ENCODE measurements at places on chromosomes 6 and 20.
A peak's percentile ranks its signal among the peaks of the same experiment; 100 is the strongest.

GRCh38 chr6:163840880-163841279 is 426.4 kb downstream of the QKI start:
- no peak for DNase-seq

DNA sequence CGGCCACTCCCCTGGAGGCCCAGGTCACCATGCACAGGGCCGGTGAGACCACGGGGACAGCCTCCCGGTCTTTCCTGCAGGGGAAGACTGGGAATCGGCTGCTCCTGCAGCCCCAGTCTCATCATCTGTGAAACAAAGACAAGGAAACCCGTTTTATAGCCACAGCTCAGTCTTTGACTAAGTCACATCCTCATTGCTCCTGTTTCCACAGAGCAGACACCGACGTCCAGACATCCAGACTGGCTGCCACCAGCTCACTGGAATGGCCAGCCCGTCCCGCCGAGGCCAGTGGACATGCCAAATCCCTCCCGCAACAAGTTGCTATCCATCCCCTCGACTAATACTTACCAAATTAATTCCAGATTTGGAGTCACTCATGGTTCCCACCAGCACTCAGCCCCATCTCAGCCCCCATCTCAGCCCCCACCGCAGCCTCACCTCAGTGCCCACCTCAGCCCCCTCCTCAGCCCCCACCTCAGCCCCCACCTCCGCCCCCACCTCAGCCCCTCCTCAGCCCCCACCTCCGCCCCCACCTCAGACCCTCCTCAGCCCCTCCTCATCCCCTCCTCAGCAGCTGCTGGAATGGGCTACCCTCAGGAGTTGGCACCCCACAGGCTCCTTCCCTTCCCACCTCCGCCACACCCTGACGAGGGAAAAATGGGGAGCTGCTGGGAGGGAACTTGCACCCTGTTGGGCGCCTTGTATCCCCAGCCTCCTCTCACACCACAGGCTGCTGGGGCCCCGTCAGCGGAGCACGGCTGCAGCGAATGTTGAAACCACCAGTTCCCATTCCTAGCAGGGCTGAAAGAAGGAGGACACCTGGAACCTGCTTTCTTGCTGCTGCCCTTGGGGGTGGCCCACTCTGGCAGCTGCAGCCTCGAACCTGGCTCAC is 48.7 kb downstream of the YTHDF1 start:
- DNase-seq: no peak

DNA sequence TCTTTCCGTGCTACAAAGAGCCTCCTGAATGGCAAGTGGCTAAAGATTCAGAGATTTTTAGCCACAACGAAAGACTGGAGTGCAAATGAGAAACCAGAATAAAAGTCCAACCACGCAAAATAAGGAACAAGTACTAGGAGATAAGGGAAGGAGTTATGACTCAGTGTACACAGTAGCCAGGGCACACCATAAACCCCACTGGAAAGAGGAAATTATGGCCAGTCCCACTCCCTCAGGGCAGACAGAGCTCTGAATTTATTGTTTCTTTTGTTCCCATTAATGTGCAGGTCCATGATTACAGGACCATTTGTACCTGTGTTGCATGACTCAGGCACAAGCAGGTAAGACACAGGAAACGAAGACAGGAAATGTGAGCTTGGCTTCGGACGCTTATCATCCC is 150.3 kb upstream of the PREP start:
- DNase-seq: no peak

- no peak for DNase-seq
Observed at GRCh38 chr20:4962241-4962855, 39.0 kb downstream of the SLC23A2 start.

GRCh38 chr20:10519361-10520046 is 84.4 kb downstream of the SLX4IP start:
- no peak for DNase-seq

- DNase-seq: no peak
Observed at GRCh38 chr6:143673669-143674068, 4.1 kb upstream of the PHACTR2 start.

DNA sequence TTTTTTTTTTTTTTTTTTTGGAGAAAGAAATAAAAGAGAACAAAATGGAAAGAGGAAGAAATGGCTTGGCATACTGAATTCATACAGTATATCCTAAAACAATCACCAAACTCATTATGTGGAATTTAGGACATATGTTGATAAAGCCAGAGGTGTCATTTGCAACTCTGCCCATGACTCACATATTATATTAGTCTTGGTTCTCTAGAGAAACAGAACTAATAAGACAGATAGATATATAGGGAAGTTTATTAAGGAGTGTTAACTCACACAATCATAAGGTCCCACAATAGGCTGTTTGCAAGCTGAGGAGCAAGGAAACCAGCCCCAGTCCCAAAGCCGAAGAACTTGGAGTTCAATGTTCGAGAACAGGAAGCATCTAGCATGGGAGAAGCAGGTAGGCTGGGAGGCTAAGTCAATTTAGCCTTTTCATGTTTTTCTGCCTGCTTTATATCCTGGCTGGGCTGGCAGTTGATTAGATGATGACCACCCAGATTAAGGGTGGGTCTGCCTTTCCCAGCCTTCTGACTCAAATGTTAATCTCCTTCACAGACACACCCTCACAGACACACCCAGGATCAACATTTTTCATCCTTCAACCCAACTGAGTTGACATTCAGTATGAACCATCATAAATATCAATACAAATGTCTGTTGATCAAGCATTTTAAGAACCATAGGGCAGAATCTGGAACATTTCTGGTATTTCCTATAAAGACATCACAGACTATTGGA is 102.3 kb downstream of the UBE3D start:
- no peak for DNase-seq

- DNase-seq: no peak
Observed at GRCh38 chr6:10409731-10410206, 5.1 kb downstream of the TFAP2A start.

DNA sequence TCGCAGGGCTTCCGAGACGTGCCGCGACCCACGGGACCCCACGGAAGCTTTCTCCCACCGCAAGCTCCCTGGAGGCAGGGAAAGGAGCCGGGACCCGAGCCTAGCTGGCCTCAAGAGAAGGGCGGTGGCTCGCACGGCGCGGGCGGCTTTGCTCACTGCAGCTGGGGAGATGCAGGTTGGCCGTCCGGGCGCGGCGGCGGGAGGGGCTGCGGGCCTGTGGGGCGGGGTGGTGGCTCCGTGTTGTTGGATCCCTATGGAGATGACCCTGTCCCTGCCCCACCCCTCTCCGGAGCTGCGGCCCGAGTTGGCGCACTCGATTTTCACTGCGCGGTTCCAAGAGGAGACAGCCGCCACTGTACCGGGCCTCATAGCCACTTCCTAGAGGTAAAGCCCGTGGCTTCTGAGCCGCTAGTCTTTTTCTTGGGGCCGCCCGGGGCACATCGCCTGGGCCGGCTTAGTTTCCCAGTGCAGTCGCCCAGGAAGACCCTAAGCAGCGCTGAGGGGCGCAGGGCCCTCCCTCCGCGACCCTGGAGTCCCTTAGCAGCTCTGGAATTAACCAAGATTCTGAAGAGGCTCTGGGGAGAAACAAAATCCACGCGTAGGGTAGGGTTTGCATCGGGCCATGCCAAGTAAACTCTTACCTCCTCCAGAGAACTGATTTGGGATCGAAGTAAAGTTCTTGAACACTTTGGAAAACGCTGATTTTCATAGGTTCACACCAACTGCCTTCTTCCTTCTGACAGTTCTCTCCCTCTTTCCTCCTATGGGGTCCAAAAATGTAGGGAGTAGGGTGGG is at the start of gene ECT2L:
Gene ECT2L, plus strand, starts transcription at position 279 of the 795 bp plus-strand sequence. CDS start 17,188 bp downstream, outside the sequence.
- DNase-seq: no peak

DNA sequence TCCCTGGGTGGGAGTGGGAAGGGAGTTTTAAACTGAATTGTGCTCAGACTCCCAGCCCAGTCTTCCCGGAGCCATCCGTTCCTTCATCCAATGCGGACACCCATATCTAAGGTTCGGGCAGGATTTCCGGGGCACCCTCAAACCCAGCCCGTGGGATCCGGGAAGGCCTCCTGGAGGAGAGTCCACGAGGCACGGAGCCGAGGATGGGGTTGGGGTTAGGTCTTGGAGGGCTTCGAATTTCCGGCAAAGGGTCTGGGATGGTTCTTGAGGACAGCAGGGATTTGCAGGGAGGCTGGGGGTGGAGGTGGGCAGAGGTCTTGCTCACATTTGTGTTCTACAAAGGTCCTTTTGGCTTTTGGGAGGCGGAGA is 49.5 kb upstream of the SLC32A1 start:
- DNase-seq: peak; percentile 47

DNA sequence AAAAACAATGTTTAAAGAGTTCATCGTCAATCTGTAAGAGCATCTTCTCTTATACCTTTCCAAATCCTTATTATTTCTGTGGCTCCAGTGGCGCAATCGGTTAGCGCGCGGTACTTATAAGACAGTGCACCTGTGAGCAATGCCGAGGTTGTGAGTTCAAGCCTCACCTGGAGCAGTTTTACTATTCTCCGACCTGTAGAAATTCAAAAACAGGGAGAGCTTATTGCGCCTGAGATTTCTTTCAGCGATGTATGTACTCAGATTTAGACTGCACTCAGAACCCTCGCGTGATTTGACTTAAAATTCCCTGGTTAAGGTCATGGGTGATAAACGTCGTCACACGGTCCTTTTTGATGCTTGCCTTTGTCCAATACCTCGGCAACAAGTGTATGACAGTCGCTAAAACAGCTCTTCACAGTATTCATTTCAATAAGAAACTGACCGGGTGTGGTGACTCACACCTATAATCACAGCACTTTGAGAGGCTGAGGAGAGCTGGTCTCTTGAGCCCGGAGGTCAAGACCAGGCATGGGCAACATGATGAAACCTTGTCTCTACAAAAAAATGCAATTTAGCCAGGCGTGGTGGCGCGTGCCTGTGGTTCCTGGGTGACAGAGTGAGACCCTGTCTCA is 11.9 kb downstream of the GPX5 start:
- peak; percentile 61 for DNase-seq

- DNase-seq: no peak
Observed at GRCh38 chr6:49918787-49919186, 45.2 kb downstream of the DEFB114 start.

DNA sequence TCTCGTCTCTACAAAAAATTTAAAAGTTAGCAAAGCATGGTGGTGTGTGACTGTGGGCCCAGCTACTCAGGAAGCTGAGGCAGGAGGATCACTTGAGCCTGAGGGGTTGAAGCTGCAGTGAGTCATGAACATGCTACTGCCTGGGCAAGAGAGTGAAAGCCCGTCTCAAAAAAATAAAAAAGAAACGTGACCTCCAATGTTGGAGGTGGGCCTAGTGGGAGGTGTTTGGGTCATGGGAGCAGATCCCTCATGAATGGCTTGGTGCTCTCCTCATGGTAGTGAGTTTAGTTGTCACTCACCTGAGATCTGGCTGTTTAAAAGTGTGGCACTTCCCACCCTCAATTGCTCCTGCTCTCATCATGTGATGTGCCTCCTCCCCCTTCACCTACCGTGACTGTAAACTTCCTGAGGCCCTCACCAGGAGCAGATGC is 24.3 kb downstream of the RBL1 start:
- no peak for DNase-seq

- DNase-seq: no peak
Observed at GRCh38 chr6:152356016-152356415, 281.1 kb downstream of the SYNE1 start.

DNA sequence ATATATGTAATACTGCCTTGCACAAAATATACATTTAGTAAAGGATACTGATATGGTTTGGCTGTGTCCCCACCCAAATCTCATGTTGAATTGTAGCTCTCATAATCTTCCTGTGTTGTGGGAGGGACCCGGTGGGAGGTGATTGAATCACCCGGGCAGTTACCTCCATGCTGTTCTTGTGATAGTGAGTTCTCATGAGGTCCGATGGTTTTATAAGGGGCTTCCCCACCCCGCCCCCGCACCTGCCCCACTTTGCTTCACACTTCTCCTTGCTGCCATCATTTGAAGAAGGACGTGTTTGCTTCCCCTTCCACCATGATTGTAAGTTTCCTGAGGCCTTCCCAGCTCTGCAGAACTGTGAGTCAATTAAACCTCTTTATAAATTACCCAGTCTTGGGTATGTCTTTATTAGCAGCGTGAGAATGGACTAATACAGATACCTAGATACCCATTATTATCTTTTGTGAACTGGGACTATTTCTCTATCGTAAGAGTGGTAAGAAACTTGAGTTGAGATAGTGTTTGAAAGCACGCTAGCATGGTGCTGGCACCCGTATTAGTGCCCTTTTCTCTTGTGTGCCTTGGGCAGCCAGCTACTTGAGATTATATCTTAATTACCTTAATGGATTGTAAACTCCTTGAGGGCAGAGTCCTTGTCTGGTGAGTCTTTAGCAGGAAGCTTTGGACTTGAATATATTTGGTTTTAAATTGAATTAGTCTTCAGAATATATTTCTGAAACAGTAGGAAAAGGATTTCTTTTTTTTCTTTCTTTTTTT is 25.6 kb downstream of the TOP1 start:
- DNase-seq: no peak

DNA sequence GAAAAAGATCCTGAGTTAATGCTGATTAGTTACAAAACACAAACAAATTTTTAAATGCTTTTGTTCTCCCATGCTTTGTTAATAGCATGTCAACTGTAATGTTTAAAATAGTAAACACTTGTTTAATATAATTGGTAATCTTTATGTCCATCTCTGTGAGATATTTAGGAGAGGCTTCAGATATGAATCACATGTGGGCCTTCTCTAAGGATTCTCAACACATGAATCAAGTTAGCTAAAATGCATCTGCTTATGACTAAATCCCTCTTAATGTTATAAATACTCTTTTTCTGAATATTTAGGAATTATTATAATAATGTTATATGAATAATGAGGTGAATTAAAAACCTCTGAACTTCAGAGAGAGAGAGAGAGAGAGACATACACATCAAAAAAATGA is 345.9 kb upstream of the MANEA start:
- DNase-seq: no peak

GRCh38 chr20:23063581-23063980 is 14.1 kb upstream of the THBD start:
- DNase-seq: no peak

DNA sequence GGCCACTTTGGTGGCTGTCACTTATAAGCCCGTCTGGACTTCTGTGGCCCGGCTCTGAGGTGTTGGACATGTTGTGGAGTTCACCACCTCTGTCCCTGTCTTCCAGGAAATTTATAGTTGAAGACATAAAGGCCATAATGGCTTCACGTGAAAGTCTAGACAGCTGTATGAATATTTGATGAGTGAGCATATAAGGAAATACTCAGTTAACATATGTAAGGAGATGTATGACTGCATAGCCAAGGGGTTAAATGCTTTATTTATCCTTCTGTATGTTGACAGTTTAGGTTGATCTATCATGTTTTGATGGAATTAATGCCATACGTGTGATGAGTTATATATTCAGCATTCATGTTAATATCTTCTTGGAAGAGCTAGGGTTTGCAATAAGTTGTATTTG is 16.1 kb downstream of the HIVEP1 start:
- DNase-seq: no peak

Data from NCI-H524 (cell line).